Breast epithelium (tissue), 4 donors: ENCODE measurements at places on chromosomes 2 and 18. TPM values are rescaled to one million over a fixed set of nuclear protein-coding genes. Genes with fewer than 3 reads are reported as not detected.
A peak's percentile ranks its signal among the peaks of the same experiment; 100 is the strongest.

DNA sequence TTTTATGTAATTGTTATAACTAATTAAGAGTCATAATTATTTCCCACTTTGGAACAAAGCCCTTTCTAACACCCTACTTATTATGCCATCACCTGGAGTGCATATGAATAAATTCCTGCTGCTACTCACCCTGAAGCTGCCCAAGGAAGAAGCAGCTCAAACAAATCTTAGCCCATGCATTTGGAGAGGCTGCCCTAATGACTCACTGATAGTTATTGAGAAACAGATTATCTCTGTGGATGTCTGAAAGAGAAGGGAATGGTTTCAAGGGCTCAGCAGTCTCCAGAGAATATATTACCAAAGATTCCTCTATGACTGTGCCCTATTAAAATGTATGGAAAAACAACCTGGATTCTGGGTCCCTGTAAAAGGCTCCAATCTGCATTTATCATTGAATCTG is 81.0 kb downstream of the GPR39 start:
- DNase-seq = no peak

ZNF24 gene
- 39.0 TPM for total RNA-seq

GRCh38 chr2:74174909-74175308 is 3.8 kb downstream of the MOB1A start:
- DNase-seq = no peak

SERPINB12 gene
- not detected for total RNA-seq

- no peak for DNase-seq
Observed at GRCh38 chr2:100235581-100235980, 86.7 kb downstream of the LONRF2 start.

DNA sequence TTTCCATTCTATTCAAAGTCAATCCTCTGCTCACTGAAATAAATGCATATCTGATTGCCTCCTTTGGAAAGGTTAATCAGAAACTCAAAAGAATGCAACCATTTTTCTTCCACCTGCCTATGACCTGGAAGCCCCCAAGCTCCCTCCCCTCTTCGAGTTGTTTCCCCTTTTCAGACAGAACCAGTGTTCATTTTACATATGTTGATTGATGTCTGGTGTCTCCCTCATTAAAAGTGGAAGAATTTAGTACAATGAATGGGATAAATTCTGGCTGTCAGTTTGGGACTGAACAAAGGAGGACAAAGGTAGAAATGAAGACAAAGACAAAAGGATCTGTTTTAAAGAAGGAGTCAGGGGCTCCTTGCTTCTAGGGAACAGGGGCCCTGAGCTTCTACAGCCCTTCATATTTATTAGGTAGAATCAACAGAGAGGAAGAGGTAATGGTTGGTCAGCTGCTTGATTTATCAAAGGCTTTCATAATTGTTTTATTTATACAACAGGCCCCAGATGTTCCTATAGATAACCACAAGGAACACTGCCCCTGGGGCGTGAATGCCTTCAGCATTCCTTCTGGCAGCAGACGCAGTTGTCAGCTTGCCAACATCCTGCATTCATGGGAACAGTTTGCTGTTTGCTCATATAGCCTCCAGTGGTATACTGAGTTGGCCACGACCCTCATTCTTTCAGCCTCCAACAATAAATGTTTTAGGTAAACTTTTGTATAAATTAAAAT is 949.8 kb upstream of the LRATD1 start:
- DNase-seq = no peak

ONECUT2 gene
- not detected for total RNA-seq

FAP gene
- total RNA-seq = 36.0 TPM

GRCh38 chr2:240628507-240628807 is 3.2 kb downstream of the GPR35 start:
- DNase-seq = no peak

- DNase-seq = no peak
Observed at GRCh38 chr2:204074456-204074855, 137.9 kb downstream of the ICOS start.

PLEK gene
- 20.5 TPM for total RNA-seq

TUBA4B gene
- 0.16 TPM for total RNA-seq

LIMS2 gene
- 9.5 TPM for total RNA-seq

DNA sequence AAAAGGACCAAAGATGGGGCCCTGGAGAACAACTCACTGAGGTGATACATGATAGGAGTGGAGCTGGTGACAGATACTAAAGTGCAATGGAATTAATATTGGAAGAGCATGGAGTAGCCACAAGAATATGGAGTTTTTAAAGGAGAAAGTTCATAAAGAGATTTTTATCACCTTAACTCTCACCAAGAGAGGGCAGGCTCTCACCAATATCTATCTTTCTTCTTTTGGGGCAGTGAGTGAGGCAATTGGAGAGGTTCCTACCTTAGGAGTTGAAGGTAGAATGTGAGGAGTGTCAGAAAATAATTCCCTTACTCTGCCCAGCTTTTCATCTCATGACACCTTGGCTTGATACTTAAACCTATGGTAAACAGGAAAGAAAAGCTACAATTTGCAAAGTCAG is 233.7 kb upstream of the CWC22 start:
- no peak for DNase-seq

DNA sequence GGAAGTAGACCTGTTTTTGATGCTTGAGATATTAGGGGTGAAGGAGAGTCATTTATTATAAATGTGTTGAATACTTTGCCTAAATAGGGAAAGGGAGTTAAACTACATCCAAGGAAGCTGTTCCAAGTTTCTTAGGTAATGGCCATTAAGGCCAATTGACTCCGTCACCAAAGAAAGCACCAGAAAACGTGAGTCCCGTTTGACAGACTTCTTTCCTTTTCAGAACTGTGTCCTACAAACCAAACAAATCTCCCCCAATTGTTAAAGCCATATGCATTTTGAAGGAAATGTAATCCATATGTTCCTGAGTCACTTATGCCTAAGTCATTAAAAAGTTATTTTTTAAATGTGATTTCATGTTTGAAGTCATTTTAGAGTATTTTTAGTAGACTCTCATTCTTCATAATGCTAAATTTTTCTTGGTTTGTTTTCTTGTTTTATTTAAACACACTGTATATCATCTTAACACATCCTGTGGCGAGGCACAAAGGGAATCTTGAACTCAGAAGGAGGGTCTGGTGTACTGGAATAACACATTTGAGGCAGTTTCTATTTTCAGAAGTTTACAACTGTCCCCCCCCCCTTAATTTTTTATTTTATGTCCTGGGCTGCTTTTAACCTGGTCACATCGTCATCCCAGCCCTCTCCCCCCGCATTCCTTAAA is 133.7 kb downstream of the RHBDD1 start:
- no peak for DNase-seq

- no peak for DNase-seq
Observed at GRCh38 chr2:227241005-227241404, 76.6 kb downstream of the COL4A3 start.

- DNase-seq = no peak
Observed at GRCh38 chr2:143088388-143088787, 40.8 kb upstream of the ARHGAP15 start.

EVX2 gene
- total RNA-seq = not detected

GRCh38 chr18:34322365-34323289 is 97.9 kb upstream of the NOL4 start:
- no peak for DNase-seq

DNA sequence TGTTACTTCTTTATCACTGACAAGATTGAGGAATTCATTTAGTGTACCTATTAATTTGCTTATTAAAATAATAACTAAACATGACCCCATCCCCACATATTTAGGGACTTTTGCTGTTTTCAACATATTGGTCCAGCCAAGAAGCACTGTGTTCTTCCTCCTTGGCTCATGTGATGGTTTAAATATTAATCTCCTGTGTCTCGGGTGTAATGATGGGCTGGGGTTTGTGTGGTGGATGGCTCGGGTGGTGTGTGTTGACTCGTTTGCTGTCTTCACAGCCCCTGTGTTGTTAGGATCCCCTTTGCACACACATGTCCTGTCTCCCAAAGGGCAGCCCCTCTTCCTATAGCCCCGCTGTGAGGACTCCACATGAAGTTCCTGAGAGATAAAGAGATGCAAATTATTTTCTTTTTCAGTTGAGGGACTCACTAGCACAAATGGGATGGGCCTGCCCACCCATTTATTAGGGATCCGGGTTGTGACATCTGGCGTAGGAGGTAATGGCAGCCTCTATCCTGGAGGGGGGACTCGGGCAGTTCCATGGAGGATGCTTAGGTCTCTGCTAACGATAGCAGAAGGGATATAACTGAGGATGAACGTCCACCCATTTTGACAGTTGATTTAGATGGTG is 53.4 kb downstream of the FHOD3 start:
- DNase-seq = no peak

DNA sequence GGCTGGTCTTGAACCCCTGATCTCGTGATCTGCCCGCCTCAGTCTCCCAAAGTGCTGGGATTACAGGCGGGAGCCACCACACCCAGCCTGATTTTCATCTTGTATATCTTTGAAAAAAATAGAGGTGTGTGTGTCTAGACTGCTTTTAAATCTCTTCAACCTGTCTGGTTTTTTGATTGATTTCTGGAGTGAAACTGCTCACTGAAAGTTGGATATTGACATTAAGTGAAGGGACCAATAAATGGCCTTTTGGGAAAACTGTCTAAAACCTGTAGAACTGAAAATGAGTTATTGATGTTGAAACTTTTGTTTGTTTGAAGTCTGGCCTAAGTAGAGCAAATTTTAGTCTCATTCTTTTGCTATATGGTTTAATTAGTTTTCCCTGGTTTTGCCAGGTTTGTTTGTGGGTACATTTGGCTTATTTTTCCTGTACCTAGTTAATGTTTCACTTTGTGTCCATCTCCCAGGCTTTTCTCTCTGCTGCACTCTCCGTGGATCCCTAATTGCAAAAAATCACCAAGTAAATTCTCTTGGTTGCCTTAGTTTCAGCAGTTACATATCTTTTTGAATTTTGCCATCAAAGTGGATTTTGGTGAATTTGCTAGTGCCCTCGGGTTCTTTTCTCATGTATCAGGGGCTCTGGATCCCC is 144.3 kb downstream of the MAP4K4 start:
- DNase-seq = no peak

CYTIP gene
- total RNA-seq = 18.7 TPM

HOXD12 gene
- total RNA-seq = not detected

GRCh38 chr18:77054606-77055428 is 77.8 kb downstream of the MBP start:
- peak; percentile 55 for DNase-seq

SMAD4 gene
- 155 TPM for total RNA-seq

EHD3 gene
- total RNA-seq = 2.7 TPM

GRCh38 chr18:8176109-8176508 is 433.1 kb upstream of the RAB12 start:
- no peak for DNase-seq

DNA sequence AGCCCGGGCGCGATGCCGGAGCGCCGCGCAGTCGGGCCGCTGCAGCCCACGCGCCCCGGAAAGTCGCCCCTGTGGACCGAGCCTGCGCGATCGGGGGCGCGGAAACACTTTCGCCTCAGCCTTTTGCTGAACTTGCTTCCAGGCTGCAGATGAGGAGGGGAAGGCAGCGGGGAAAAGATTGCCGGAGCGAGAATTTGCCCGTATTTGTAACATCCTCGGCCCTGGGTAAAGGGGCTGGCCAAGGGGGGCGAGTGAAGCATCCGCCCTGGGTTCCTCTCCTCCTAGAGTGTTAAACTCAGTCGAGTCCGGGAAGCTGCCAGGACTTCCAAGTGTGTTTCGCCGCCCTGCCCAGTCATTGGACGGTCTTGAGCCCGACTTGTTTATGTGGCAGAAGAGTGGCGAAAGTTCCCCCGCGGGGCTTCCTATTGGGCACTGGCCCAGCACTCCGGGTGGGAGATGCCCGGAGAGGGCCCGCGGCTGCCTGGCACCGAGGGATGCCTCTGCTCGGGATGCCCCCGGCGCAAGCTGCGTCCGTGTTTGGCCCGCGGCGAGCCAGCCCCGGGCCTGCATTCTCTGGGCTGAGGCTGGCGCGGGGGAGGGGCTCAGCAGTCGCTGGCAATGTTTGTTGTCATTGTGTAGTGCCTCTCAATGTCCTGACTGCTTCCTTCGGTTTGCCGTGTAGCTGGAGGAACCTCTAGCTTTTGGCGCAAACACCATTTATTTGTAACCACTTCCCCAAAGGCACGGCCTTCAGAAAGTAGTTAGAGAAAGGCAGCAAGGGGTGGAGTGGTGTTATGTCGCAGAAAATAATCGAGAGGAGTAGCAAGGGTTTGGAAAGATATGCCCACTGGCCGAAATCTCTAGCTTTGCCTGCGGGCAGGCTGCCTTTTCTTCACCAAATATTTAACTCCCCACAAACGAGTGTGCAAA is 1.1 kb downstream of the CYBRD1 start:
- DNase-seq = peak; percentile 82

C2orf80 gene
- total RNA-seq = not detected

DNA sequence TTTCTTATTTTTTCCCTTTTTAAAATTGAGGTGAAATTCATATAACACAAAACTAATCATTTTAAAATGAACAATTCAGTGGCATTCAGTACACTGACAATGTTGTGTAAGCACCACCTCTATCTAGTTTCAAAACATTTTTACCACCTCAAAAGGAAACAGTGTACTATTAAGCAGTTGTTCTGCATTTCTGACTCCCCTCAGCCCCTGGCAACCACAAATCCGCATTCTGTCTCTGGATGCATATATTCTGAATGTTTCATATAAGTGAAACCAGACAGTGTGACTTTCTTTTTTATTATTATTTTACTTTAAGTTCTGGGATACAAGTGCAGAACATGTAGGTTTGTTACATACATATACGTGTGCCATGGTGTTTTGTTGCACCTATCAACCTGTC is 19.2 kb upstream of the TANK start:
- DNase-seq = no peak

DNA sequence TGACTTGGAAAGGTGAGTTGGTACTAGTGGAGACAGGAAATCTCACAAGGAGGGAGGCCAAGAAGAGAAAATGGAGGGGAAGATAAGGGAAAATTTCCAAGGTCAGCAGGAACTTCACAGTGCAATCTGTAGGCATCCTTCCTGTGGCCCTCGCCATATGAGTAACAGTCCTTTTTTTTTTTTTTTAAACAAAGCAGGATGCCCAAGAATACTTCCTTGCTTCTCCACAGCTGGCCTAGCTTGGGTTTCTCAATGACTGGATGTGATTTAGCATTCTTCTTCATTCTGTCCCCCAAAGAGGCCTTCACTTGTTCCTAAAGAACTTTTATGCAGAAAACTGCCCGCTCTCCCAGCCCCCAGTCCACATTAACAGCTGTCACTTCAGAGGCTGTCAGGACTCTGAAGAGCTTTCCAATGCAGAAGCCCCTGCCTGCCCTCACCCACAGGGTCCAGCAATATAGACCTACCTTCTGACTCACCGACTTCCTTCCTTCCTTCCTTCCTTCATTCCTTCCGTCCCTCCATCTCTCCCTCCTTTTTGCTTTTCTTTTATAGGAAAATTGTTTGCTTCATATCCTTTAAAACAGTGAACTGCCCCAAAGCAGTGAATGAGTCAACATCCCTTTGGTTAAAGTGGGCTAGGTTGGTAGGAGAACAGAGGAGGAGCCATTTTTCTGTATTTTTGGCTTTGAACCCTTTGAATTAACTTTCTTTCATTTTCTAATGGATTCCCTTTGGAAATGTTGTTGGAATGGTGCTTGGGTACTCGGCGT is 172.0 kb downstream of the MGAT5 start:
- no peak for DNase-seq

ADNP2 gene
- total RNA-seq = 20.1 TPM

- DNase-seq = no peak
Observed at GRCh38 chr2:58427572-58428095, 186.5 kb upstream of the FANCL start.
